ENCODE measurements at places on chromosomes 11 and 22.

DNA sequence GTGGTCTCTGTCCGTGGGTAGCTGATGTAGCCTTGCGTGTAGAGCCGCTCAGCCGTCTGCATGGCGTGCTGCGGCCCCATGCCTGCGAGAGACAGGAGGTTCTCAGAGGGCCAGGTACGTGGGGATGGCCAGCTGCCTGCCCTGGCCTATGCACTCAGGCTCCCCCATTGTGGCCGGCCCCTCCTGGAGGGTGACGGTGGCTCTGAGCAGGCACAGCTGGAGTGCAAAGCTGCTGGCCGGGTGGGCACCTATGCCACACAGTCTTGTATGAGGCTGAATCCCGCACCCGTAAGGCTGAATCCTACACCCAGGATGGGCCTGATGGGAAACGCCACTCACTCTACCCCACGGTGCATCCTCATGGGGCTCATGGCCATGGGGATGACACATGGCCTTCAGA, 11.6 kb upstream of the PPM1F start:
- no peak for DNase-seq

DNA sequence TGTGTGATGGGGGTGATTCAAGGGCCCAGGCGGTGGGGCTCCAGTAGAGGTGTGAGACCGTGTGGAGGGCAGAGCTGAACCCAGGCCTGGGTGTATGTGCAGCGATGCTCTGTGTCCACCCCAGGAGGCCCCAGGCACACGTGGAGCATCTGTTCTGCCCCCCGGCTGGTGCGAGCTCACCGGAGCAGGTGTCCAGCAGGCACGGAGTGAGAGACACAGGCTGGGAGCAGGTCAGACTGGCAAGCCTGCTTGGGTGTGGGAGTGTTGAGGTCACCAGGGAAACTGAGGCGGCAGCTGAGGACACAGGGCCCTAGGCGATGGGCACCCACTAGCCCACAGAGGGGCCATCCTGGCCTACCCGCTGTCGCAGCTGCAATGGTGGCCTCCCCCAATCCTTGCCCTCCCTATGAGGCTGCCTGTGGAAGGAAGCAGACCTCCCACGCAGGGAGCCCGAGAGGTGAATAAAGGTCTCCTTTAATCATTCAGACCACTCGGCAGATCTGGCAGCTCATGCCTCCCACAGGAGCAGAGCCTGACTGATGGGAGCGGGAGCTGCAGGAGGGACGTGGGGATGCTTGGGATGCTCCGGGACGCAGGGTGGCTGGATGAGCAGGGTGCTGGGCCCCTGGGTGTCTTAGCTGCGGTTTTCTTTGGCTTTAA, 1165.1 kb downstream of the BRD1 start:
- DNase-seq, result no peak

DNA sequence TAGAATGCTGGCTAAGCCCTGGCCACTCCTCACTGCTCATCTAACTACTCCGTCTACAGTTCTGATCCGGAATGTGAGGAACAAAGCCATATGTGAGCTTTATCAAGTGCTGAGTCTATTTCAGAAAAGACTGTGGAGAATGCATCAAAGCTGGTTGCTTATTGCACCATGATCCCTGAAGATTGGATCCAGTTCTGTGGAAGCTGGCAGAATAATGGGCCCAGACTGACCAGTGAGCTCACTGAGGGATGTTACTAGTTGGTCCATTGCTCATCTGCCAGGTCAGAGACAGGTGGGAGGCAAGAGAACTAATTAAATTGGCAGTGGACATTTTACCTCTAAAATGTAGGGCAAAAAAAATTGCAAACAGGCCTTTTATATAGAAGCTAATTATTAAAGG, 681.3 kb downstream of the NTM start:
- no peak for DNase-seq

DNA sequence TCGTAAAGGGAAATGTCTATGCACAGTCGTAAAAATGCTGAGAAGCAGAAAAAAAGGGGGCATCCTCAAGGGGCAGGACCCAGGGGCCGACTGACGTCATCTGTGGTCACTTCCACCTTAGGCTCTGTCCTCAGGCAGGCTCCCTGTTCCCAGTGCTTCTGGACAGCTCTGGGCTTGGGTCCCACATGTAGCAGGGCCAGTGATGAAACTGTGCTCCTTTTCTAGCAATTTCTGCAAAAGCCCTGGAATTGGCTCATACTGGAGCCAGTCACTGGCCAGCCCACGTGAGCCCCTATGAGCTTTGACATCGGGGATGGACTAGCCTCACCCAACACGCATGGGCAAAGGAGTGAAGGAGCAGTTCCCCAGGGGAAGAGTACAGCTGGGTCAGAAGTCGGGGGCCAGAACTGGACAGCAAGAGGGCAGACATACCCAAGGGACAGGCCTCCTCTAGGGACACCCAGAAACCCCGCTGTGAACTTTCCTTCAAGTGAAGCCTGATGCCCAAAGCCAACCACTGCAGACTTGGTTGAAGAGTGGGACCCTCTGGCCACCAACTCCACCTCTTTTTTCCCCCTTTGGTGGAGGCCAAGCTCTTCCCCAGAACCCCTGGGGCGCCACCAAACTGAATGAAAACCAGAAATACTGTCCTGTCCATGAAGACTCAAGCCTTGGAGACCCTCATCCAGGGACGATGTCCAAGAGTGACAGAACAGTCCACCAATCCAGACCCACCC, 1349.0 kb downstream of the BRD1 start:
- DNase-seq, result no peak

DNA sequence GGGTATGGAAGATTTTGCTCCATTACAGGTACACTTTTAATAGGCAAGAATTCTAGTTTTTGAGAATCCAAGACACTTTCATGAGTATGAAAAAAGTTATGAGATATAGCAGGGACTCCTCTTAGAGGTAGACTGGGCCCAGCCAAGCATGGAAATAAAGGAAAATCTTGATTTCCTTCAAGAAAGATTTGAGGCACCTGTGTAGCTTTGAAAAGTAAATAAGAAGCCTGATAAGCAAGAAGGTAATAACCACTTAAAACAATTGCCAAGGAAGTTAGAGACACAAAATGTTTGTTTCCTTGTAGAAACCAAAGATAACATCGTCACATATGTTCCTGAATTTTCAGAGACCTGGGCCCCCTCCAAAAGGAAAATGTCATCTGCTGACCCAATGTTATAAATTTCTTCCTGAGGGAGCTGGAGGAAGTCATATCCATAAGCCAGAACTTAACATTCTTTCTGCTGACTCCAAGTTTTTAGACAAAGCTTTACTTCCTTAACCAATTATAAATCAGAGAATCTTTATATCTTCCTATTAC, 314.5 kb upstream of the ANO3 start:
- no peak for DNase-seq

DNA sequence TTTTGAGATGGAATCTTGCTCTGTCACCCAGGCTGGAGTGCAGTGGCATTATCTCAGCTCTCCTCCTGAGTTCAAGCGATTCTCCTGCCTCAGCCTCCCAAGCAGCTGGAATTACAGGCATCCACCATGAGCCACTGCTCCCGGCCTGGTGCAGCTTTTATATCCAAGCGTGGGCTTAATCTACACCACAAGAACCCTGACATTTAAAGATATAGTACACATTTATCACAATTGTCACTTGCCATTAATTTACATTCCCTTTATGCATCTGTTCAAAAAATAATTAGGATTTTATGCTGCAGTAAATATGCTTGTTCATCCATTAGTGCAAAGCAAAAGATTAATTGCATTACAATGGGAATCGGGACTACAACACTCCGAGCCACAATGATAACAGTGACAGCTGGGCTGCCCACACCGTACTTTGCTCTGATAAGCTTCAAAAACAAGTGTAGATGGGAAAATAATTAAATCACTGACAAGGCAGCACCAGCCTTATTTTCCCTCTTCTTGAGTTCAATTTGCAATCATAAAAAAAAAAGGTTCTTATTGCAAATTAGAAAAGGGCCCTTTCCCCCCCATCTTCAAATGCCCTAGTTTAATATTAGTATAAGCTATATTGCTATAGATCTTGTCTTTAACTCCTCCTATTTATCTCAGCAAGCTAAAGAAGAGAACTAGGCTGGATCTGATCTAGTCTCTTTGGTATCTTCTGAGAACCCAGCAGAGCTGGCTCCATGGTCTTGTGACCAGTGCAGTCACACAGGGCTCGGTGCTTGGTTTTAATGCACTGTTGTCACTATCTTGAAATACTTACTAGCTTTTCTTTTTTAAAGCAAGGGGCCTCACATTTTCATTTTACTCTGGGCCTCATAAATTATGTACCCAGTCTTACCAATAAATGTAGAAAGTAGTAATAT, 206.2 kb upstream of the LRRC4C start:
- no peak for DNase-seq

- no peak for DNase-seq
These were observed 62.9 kb downstream of the CRYBB2 start for GRCh38 chr22:25282346-25282670.

- DNase-seq, result peak; percentile 95
These were observed 10.9 kb upstream of the MFNG start for GRCh38 chr22:37497062-37497599.

DNA sequence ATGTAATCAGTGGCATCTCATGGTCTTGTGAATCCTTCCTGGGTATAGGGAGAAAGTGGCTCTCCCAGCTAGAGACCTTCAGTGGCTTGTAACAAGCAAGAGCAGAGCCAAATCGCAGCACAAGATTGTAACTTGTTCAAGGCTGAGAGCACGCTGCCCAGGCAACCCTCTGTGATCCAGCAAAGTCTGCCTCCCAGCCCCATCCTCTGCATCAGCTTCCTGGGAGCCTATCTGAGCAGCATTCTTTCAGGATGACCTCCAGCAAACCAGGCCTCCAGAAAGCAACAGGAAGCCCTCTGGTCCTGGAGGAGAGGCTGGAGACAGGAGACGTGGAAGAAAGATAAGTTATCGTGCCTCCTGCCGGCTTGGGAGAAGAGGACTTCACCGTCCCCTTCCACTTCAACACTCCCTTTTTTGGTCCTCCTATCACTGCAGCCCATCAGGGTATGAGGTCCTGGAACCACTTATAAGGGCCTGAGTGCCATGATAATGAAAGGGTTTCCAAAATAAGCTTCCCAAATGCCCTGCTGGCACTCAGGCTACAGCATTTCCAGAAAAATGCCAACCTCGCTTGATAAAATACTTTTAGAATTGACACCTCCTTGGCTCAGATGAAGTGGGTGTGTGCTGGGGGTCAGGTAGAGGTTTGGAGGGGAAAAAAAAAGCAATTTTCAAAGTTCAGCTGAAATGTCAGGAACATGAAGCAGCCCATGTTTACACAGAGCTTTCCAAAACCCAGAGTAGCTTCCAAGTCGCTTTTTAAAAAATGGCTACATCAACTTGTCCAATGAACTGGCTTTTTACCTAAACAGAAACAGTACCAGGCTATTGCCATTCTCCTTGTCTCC, 80.2 kb downstream of the PLEKHA7 start:
- peak; percentile 11 for DNase-seq

GRCh38 chr11:2027708-2028107, 30.1 kb upstream of the H19 start:
- DNase-seq, result no peak

- DNase-seq, result peak; percentile 59
These were observed at the start of gene RAB3IL1 for GRCh38 chr11:61917334-61918109. RAB3IL1 (minus strand) TSS chr11:61917566; CDS start chr11:61917367, 199 bp downstream.

DNA sequence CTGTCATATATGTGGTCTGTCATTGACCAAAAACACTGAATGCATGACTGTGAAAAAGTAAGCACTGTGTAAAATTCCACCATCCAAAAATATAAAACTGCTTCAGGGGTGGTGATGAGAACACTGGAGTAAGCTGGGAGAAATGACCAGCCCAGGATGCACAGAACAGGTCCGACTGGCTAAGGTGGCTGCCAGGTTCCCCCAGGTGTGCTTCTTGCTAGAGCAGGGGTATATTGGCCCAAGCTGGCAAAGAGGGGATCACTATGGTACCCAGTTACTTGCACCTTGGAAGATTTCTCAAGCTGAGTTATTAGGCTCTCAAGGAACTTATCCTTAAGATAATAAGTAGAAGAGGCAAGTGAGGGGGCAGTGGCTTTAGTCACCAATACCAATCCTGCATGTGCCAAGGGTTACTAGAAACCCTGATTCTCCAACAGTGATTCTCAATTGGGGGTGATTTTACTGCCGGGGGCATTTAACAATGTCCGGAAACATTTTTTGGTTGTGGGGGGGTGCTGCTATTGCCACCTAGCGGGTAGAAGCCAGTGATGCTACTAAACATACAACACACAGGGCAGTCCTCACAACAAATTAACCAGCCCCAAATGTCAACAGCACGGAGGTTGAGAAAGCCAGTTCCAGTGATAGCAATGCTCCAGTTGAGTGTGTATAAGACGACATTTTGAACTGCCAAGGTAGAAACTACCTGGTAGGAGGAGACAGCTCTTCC, 15.7 kb downstream of the SNU13 start:
- no peak for DNase-seq

- DNase-seq, result no peak
These were observed 422 bp downstream of the DENND6B start for GRCh38 chr22:50326225-50326955.

- DNase-seq, result no peak
These were observed 17.2 kb downstream of the PPFIBP2 start for GRCh38 chr11:7531011-7531410.

GRCh38 chr11:4125141-4125540, 30.5 kb downstream of the RRM1 start:
- peak; percentile 39 for DNase-seq

DNA sequence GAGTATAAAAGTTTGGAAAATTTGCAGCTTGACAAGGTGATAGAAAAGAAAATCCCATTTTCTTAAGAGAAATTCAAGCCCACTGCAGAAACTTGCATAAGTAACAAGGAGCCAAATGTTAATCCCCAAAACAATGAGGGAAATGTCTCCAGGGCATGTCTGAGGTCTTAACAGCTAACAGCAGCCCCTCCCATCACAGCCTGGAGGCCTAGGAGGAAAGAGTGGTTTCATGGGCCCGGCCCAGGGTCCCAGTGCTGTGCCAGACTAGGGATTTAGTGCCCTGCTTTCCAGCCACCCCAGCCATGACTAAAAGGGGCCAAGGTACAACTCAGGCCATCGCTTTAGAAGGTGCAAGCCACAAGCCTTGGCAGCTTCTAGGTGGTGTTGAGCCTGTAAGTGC, 123.7 kb upstream of the TRPC6 start:
- DNase-seq, result no peak

GRCh38 chr11:2826679-2827056, 58.9 kb downstream of the CDKN1C start:
- no peak for DNase-seq

- DNase-seq, result no peak
These were observed 76.7 kb downstream of the KIAA1671 start for GRCh38 chr22:25029181-25029580.

GRCh38 chr11:84524422-84525051, 1102.6 kb downstream of the DLG2 start:
- DNase-seq, result peak; percentile 32

DNA sequence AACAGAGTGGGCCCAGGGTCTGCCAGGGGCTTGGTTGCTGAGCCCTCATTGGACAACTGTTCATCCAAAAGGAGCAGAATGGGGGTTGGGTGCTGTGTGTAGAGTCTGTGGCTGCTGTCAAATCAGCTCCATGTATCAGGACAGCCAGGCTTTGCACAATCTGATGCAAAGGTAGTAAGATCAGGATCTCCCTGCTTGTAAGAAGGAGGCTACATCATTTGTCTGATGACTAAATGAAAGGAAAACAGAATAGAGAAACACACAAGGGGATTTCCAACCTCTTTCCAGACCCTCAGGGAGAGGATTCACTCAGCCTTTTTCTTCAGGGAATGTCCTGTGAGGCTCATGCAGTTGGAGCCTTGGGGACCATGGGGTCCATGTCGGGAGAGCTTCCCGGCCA, 7.2 kb downstream of the MICAL2 start:
- peak; percentile 39 for DNase-seq

- no peak for DNase-seq
These were observed 130.9 kb upstream of the HSD17B12 start for GRCh38 chr11:43549624-43550023.
